SK-MEL-5 (cell line): ENCODE measurements at places on chromosomes 2 and 18.

GRCh38 chr2:41621563-41621962, 426.3 kb upstream of the PKDCC start:
- no peak for DNase-seq

- DNase-seq, result no peak
Measured at GRCh38 chr2:205540036-205540435, 142.3 kb upstream of the NRP2 start.

DNA sequence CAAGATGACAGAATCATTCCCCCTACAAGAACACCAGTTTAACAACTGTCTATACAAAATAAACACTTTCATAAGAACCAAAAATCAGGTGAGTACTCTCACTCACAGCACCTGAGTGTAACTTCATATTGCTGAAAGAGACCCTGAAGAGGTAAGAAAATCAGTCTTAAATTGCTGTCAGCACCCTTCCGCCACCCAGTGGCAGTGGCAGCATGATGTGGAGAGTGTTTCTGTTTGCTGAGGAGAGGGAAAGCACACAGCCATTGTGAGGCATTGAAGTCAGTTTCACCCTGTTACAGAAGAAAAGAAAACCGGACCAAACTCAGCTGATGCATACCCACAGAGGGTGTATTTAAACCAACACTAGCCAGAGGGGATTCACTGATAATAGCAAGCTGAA, 1240.8 kb upstream of the CRIM1 start:
- peak; percentile 65 for DNase-seq

DNA sequence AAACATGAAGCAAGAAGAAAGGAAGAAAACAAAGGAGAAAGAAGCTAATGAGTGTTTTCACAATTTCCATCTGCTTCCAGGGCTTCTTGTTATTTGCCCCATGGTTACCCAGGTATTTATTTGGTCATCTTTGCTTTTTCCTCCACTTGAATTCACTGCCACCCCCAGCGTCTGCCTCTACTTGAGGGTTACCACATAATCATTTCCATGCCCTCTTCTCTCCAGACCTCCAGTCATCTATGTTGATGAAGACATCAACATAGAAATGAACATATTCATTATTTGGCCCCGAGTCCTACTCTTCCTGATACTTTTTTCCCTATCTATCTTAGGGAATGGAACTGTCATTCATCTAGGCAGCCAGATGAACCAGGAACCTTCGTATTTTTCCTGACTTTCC, 133.6 kb upstream of the CAVIN2 start:
- no peak for DNase-seq

DNA sequence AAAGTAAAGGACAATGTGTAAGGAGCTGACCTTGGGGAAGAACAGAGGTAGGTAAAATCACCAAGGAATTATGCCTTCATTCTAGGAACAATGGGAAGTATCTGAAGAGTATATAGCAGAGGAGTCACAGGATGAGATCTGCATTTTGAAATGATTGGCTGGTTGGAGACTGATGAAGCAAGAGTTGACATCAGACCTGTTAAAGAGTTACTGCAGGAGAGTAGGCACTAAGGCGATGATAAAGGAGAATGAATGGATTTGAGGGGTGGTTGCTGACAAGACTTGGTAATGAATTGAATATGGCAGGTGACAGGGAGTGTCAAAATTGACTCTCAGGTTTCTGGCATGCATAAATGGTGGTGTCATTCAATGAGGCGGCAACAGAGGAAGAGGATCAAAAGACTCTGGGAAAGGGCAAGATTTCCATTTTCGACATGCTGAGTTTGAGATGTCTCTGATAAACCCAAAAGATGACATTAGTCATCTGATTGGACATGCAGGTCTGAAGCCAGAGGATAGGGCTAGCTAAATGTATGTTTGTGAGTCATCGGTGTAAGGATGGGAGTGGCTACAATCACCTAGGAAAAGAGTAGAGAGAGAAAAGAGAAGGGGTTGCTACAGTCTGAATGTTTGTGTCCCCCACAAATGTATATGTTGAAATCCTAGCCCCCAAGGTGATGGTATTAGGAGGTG, 236.5 kb downstream of the DYM start:
- DNase-seq, result no peak

DNA sequence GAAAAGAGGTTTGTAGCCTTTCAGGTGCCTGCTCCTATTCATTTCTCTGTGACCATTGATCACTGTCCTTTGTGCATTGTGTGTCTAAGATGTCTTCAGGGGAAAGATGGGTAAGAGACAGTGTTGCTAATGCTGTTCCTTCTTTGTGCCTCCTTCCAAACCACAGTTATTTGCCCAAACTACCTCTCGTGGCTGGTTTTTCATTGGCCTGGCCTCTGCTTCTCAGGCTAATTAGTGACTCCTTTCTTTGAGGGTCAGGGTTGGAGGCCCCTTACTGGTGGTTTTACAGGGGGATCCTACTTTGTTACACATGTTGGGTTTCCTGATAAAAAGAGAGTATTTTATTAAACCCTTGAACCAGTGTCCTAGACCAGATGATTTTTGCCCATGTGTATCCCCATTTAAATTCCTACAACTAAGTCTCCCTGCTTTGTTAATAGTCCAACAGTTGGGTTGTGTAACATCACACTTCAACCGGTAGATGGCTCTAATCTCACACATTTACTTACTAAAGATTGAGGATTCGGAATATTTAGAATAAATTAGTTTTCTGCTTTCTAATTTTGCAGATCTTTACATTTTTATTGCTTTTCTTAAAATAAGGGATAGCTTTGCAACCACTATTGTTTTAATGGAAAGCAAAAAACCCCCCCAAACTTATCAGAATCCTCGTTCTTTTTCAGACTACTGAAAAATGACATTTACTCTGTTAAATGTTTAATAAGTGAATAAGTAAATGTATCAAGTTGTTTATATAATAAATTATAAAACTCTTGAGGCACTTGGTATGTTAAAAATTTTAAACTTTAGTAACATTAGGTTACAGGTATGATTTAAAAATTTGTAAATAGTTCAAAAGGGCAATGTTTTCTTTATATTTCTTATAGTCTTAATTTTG, 2.4 kb downstream of the MARS2 start:
- peak; percentile 59 for DNase-seq

- no peak for DNase-seq
Measured at GRCh38 chr2:84902526-84902925, 2.9 kb upstream of the TMSB10 start.

- no peak for DNase-seq
Measured at GRCh38 chr18:2906704-2907549, 60.1 kb downstream of the EMILIN2 start.

GRCh38 chr2:9310798-9311197, 104.2 kb downstream of the ASAP2 start:
- DNase-seq, result no peak

- peak; percentile 35 for DNase-seq
Measured at GRCh38 chr2:109208071-109208950, 79.3 kb downstream of the SH3RF3 start.

DNA sequence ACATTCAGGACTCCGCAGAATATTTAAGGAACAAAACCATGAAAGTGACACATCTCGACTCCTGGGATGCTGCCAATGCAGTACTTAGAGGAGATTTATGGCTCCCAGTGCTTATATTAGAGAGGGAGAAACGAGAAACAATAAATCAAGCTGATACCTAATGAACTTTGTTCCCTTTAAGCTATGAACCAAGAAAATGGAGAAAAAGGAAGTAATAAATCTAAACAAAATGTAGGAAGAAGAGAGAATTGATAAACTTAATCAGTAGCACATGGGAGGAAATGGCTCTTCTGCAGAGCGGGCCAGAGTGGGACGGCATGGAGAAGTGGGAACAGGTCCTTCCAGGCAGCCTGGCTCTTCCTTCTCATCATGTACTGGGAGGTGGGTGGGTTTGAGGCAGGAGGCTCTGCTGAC, 42.7 kb downstream of the NPPC start:
- DNase-seq, result no peak

DNA sequence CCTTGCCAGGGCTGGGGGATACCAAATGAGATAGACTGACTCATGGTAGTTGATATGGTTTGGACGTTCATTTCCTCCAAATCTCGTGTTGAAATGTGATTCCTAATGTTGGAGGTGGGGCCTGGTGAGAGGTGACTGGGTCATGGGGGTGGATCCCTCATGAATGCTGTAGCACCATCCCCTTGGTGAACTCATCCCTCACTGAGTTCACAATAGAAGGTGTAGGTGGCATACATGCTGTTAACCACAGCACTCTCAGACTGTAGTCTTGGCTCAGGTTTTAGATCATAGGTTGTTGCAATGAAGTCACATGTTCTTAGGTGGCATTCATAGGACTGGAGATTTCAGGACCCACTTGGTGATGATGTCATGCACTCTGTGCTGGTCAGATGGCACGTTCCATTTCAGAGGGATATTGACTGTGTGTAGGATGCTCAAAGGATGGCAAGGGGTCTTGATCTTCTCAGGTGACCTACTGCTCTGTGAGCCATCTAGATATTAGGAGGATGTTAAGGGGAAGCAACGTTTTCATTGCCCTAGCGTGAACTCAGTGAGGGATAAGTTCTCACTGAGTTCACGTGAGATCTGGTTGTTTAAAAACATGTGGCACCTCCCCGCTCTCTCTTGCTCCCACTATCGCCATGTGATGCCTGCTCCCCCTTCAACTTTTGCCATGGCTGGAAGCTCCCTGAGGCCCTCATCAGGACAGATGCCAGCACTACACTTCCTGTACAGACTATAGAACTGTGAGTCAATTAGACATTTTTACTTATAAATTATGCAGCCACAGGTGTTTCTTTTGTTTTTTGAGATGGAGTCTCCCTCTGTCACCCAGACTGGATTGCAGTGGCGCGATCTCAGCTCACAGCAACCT, 73.8 kb upstream of the ACAA2 start:
- peak; percentile 21 for DNase-seq

DNA sequence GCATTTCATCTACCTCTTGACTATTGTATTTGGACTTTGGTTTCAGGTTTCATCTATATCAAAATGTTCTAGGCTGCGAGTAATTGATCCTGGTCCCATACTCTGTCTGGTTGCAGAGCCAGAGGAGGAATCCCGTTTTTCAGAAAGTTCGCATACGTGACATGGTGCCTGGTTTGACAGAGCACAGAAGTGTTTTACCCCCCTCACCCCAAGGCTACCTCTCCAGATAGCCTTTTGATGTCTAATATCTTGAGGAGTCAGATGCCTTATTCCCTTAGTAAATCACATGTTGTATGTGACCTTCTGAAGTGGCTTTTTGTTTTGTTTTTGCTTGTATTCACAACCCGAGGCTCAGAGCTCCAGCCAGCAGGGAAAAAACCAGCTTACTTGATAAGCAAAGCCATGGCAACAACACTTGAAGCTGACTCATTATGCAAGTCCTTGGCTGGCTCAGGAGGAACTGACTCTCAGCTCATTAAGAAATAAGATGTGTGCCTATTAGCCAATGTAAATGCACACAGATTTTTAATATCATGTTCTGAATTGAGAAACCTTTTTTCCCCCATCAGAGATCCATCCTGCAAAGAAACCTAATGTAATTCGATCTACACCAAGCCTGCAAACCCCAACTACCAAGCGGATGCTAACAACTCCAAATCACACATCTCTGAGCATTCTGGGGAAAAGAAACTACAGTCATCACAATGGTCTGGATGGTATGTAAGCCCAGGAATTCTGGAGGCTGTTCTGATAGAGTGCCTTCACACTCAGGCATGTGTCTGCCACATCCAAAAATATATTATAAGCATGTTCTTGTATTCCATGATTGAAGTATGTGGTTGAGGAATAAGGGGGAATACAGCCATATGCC, 41.4 kb downstream of the OXER1 start:
- DNase-seq, result peak; percentile 68
